ENCODE measurements at places on chromosomes 13 and 19.

- peak; percentile 17 for DNase-seq
Observed at GRCh38 chr19:21202865-21203494, 61.1 kb downstream of the ZNF431 start.

DNA sequence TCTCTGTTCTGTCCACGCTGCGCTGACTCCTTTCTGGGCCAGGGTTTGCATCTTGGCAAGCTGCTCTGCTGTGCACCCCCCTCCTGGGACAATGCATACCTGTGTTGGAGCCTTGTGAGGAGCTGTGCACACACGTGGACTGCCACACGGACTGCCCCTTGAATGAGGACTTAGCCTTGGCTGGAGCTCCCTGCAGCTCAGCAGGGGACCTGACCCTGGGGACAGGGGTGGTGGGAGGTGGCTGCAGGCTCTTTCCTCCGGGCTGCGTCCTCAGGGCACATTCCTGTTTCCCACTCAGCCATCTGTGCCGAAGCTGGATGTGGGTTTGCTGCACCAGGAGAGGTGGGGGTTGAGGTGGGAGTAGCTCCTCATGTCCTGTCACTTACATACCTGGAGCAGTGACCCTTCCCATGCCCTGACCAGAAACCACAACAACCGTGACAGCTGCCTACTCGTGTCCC, 8.2 kb downstream of the RAB11B start:
- no peak for DNase-seq

GRCh38 chr19:13742756-13743155, 21.6 kb upstream of the MRI1 start:
- DNase-seq: no peak

DNA sequence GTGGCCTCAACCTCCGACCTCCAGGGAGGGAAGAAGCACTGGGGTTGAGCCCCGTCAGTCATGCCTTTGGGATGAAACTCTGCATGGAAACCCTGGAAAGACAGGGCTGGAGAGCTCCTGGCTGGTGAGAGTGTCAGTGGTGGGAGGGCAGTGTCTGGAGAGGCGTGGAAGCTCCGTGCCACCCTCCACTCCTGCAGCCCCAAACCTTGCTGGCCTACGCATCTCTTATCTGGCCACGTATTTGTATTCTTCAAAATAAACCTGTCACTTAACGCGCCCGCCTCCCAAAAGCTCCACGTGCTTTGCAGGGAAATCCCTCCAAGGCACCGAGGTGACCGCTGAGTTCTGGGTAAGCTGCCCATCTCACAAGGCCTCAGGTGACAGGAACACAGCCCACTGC, 84.3 kb downstream of the TEX29 start:
- DNase-seq: no peak

DNA sequence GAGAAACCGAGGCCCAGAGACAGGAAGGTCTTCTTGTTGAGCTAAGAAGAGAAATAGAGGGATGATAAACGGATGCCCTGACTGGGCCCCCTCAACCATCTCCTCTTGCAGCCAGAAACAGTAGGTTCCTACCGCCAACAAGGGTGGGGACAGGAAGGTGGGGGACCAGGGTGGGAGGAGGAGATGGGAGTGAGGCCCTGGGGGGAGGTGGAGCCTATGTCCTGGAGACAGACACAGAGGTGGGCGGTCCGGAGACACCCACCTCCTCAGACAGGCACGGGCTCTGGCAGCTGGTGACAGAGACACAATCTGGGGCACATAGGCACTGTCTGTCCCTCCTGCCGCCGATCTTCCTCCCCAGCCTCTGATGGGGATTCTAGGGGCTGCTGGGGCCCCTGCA, 16.9 kb downstream of the GADD45B start:
- no peak for DNase-seq

DNA sequence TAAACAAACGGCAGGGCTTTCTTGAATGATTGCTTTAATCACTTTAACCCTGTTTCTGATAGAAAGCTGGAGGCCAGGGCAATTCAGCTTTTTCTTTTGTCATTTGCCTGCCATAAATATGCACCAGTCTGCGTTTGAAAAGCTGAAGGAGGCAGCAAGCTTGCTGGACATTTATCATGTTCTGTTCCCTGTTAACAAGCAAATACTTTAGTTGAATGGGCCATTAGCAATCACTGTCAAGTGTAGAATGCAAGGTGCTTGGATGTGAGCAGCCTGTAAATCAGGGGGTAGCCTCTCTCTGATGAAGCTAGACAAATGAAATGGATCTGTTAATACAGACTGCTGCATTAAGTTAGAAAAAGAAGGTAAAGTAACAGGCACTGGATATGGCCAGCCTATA, 7.6 kb downstream of the EFNB2 start:
- no peak for DNase-seq

GRCh38 chr13:31225998-31226675, 26.4 kb downstream of the B3GLCT start:
- DNase-seq: no peak

DNA sequence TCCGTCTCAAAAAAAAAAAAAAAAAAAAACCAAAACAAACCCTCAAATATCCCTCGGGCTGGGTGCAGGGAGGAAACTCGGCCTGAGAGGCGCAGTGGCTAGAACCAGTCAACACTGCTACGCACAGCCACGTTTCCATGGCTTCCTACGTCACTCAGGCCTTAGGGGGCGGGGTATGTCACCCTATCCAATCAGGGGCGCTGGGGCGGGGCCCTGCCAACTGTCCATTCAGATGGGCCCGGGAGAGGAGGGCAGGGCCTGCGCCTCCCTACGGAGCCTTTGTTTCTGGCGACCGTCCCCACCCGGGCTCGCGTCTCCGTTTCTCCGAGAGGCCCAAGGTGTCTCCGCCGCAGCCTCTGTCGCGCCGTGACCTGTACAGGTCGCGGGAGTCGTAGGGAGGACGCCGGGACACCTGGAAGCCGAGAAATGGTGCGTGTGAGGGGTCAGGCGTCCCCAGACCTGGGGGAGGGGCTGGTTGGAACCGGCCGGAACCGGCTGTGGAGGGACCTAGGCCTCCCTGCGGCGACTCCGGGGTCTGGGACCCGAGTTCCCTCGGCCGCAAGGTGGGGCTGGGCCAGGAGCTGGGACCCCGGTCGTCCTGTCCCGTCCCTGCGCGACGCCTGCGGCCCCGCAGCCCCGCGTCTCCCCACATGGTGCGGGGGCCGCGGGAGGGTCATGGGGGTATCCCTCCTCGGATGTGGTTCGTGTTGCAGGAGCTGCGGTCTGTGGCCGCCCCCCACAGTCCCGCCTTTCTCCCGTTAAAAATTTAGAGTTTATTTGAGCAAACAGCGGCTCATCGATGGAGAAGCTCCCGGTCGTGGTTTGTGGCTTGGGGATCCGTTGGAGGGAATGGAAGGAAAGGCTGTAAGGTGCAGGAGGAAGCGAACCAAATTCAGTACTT, at the start of gene ZNF627:
Gene ZNF627 (plus strand): TSS at position 282 of the 901 bp plus-strand sequence. CDS start 145 bp downstream, at position 427.
- DNase-seq: peak; percentile 99

- no peak for DNase-seq
Observed at GRCh38 chr13:40787062-40787461, 2.3 kb upstream of the SLC25A15 start.

DNA sequence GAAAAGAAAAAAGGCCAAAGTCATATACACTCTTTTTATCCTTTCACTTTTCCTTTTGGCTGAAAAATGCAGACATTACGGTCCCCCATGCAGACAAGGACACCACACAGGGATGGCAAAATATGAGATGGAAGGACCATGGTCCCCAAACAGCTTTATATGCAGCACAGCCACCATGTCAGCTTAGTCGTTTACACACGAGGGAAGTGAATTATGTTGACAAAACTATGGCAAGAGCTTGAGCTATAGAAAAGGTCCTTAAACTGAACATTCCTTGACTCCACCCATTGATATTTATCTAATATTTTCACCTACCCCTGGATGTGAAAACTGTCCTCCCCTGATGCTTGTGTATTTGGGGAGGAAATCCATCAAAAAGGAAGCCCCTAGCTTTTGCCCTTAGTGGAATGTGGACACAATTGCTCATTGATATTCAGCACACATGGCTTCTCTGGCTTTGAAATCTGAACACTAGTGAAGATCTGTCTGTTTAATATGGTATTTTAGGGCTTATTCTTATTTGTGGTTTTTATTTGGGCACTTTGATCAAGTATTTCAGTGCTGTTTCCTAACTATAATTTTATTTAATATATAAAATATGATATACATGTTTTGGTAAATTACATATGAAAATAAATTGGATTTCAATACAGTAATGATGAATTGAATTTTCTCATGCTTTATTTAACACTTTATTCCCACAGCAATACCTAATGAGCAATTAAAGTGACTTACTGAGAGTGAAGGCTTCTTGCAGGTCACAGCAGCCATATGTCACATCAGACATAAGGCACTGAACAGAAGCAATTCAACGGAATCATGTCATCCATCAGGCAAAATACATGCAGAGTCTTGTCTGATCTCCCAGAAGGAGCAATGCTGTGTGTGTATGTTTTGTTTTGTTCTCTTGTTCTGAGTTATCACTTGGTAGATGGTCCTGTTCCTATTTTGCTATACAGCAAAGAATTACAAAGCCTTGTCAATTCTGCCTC, 6.8 kb upstream of the GTF2F2 start:
- DNase-seq: no peak

- DNase-seq: peak; percentile 53
Observed at GRCh38 chr19:39514840-39515550, at the start of gene SELENOV. Gene SELENOV, plus strand, starts transcription at chr19:39515139. Its CDS starts 74 bp downstream, at chr19:39515213.

- DNase-seq: peak; percentile 72
Observed at GRCh38 chr19:19538061-19538784, at the start of gene CILP2. Gene CILP2, plus strand, starts transcription at chr19:19538265. Its CDS starts 85 bp downstream, at chr19:19538350.

- DNase-seq: no peak
Observed at GRCh38 chr13:67880916-67881315, 650.8 kb upstream of the PCDH9 start.

GRCh38 chr13:64684685-64685431, 2545.3 kb downstream of the PCDH9 start:
- no peak for DNase-seq

DNA sequence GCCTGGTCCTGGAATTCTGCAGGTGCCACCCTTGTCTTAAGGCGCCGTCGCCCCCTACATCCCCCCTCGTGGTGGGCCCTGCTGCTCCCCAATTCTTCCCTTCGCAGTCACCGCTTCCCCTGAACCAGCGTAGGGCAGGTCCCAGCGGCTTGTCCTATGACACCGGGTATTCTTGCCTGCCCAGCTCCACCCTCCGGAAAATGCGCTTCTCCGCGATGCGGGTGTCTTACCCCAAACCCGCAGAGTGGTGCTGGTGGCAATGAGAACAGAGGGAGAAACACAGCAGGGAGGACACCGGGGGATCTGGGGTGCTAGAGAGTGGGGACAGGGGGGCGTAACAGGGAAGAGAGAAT, 9.0 kb downstream of the ZNF808 start:
- DNase-seq: no peak

- DNase-seq: no peak
Observed at GRCh38 chr19:10344780-10345179, 5.4 kb upstream of the ICAM3 start.

GRCh38 chr19:7676854-7677253, at the start of gene MCEMP1:
Gene MCEMP1, plus strand, starts transcription at chr19:7677090. Its CDS starts 31 bp downstream, at chr19:7677121.
- DNase-seq: no peak

GRCh38 chr19:2365201-2365970, 5.3 kb downstream of the TMPRSS9 start:
- no peak for DNase-seq

DNA sequence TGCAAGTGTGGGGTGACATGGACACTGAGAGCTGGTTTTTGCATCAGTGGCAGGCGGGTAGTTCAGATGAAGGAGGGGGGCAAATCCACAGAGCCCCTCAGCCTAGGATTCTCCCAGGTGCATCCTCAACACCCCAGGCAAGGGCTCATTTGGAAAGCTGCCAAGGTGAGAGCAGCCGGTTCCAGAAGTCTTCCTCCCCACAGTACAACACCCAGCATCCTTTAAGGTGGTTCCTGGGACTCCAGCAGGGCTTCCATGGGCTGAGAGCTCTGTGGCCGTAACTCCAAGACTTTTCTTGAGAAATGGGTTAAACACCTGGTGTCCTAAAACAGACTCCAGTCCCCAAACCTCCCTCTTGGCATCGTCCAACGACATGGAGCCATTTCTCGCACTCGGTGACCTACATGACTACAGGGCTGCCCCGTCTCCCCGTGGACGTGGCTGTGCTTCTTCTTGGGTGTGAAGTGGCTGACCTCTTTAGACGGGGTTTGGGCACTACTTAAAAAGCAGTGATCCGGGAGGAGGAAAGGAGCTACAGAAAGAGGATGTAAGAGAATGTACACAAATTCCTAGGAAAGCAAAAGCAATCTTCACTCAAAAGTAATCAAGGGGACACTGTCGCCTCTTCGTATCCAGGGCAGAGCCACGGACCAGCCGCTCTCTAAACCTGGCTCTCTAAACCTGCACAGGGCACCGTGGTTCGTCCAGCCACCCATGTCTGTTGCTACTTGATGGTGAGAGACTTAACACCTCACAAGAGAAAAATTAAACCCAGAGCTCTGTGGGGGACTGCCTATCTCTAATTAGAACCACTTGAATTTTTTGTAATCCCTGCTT, 25.5 kb downstream of the RANBP3 start:
- no peak for DNase-seq

DNA sequence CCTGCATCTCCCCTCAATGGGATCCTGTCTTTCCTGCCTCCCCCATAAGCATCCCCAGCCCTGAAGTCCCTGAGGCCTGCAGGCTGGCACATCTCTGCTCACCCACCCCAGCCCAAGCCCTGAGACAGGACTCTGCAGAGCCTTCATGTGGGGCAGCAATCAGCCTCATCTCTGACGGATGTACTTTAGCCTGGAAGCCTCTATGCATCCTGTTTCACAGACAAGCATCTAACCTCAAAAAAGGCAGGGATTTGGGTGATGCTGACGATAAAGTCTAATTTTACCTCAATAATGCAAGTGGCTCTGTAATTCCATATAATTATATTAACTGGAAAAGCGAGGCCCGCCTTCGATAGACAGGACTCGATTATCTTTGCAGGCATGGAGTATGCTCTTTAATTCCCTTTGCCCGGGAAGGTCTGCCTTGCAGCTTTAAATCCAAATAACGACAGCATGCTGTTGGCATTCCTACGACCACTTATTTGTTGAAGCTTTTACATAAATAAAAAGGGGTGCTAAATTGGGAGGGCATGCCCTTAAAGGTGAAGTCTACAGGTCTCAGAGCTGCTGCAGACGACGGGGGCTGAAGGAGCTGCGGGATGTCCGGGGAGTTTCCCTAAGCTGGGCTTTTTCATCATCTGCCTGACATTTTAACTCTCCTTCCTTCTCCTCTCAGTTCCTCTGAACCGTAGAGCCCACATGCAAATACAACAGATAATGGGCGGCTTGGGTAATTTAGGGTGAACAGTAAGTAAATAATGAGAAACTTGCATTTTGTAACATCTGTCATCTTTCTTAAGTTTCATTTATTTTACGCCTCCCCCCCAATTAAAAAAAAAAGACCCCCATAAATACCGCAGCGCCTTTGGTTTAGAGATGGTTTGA, 211.5 kb downstream of the URI1 start:
- no peak for DNase-seq

Measured in NCI-H146 (cell line).